Endothelial cell (in vitro differentiated cells): ENCODE measurements at places on chromosomes 2 and 18. TPM values are rescaled to one million over a fixed set of nuclear protein-coding genes. Genes with fewer than 3 reads are reported as not detected.

- no peak for DNase-seq
Observed at GRCh38 chr2:33370636-33371265, 105.7 kb upstream of the RASGRP3 start.

GRCh38 chr18:80200171-80200931, 47.0 kb downstream of the PARD6G start:
- DNase-seq: no peak

- DNase-seq: peak; percentile 31
Observed at GRCh38 chr2:54763636-54764291, 40.3 kb downstream of the EML6 start.

- DNase-seq: no peak
Observed at GRCh38 chr2:98795891-98796676, 65.2 kb upstream of the MGAT4A start.

DNA sequence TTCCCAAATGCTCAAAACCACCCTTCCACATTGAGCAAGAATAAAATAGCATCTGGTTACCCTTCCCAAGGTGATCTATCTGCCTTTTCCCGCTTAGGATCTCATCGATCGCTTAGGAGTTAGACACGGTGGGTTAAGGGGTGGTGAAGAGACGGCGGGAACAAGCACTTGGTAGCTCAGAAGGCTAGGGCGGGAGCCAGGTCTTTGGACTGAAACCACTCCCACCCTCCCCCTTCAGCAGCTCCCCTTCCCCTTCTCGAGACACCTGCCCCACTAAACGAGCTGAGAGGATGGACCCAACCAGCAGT, 513 bp downstream of the THOC1 start:
- no peak for DNase-seq

DNA sequence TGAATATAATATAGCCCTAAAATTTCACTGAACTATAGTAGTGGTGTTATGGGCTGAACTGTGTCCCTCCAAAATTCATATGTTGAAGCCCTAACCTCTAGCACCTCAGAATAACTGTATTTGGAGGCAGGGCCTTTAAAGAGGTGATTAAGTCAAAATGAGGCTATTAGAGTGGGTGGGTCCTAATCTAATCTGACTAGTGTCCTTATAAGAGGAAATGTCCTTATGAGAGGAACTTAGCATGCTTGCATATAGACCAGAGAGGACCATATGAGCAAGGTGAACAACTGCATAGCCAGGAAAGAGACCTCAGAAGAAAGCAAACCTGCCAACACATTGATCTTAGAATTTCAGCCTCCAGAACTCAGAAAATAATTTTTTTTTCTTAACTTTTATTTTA, 238.4 kb downstream of the ZEB2 start:
- no peak for DNase-seq

METTL4 gene
- total RNA-seq: 13.8 TPM

DNA sequence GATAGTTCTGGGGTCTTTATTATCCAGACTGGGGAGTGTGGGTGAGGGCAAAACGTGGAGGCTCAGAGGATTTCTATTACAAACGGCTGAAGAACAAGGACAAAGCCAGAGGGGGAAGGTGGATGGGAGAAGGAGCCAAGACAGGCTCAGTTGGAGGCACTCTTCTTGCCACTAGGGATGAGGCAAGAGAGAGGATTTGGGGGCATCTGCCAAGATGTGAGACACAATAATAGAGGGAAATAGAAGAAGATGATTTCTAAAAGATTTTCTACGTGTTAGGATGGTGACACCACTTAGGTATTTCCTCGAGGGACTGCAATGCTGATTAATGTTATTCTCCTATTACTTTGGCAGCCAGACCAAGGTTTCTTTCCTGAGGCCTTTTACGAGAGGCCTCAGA, 71.8 kb downstream of the APOB start:
- DNase-seq: no peak
